Ureter (tissue), 1 donor: ENCODE measurements at places on chromosomes 4 and X. TPM values are rescaled to one million over a fixed set of nuclear protein-coding genes. Genes with fewer than 3 reads are reported as not detected.

PIGA gene
- total RNA-seq = 25.5 TPM

GRCh38 chr4:86357608-86358007, 2.2 kb downstream of the MAPK10 start:
- DNase-seq = no peak

- DNase-seq = no peak
Measured at GRCh38 chr4:158823461-158823873, 54.6 kb downstream of the FNIP2 start.

DNA sequence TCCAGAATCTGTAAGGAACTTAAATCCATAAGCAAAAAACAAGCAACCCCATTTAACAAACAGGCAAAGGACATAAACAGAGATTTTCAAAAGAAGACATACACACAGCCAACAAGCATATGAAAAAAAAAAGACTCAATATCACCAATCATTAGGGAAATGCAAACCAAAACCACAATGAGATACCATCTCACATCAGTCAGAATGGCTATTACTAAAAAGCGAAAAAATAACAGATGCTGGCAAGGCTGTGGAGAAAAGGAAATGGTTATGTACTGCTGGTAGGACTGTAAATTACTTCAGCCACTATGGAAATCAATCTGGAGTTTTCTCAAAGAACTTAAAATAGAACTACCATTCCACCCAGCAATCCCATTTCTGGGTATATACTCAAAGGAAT, 156.8 kb upstream of the RADX start:
- DNase-seq = no peak

DNA sequence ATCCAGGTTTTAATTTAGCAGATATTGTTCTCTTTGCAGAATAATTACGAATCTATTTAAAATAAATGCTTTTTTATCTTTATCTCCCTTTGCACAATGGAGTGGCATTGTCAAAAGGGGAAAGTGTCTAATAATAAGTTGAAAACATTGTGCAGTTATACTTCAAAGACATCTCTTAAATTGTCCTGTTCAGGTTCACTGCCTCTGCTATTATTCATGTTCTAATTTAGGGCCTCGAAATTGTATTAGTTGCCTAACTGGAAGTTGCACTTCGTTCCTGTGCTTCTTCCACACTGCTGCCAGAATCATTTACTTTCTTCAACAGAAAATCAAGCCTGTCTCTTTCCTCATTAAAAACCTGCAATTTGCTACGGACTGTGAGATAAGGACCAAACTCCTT, 150.5 kb upstream of the SPRY1 start:
- no peak for DNase-seq

CPE gene
- total RNA-seq = 70.4 TPM

DNA sequence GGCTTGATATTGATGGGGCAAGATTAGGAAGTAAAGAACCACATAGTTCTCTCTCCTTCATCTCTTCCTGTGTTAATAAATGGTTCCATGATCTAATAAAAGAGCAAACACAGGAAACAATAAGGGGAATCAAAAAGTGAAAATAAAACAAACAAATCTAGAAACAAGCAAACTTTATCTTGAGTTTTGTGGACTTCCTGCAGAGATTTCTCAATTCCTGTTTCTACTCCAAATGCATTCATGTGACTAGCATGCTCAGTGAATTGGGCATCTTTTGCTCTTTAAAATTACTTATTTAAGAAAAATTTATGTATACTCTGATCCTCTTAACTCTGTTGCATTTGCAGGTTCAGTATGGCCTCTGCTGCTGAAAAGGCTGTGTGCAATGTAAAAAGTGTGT, 682.0 kb downstream of the KCTD8 start:
- DNase-seq = no peak

HSD17B10 gene
- total RNA-seq = 92.0 TPM

- no peak for DNase-seq
Measured at GRCh38 chr4:111864066-111864465, 281.2 kb upstream of the FAM241A start.

ALB gene
- 11.9 TPM for total RNA-seq

KCTD8 gene
- total RNA-seq = 1.0 TPM

DNA sequence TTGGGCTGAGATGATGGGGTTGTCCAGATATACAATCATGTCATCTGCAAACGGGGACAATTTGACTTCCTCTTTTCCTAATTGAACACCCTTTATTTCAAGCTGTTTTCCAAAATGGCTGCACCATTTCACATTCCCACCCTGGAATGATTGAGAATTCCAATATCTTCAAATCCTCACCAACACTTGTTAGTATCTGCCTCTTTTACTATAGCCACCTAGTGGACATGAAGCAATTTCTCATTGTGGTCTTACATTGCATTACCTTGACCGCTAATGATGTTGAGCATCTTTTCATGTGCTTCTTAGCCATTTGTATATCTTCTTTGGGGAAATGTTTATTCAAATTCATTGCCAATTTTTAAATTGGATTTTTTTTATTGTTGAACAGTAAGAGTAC, 364.8 kb downstream of the SMARCA1 start:
- no peak for DNase-seq

- no peak for DNase-seq
Measured at GRCh38 chr4:83113429-83113786, 1.1 kb downstream of the PLAC8 start.

DNA sequence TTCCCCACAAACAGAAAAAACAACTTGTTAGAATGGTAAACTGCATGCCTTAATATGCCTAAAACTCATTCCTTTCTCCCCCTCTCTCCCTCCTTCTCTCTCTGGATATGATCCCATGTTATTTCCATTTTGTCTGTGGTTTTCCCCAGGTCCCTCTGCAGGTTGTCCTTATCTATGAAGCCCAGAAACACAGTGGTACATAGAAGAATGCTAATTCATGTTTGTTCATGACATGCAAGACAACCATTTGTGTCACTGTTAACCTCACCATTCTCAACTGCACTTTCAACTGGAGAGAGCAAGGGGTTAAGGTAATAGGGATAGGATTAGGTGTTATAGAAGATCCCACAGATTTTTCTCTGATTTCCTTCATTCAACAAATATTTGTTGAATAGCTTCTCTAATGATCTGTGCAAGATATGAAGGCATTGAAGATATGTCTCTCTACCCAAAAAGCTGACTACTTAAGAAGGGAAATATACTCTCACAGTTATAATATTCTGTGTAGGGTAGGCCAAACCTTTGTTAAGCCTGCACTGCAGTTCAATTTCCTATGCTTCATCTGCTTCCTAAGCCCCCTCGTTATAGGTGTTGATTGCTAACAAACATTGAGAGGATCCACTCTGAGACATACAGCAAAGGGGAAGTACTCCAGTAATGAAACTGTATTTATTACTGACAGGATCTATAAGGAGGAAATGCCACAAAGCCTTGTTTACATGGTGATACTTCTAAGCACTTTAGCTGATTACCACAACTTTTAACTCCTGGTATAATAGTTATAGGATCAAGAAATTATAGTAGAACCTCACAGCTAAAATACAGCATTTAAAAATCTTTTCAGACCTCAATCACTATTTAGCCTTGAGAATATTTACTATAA, 96.1 kb downstream of the FRYL start:
- no peak for DNase-seq

- DNase-seq = no peak
Measured at GRCh38 chrX:27889878-27890277, 82.1 kb downstream of the MAGEB10 start.

DNA sequence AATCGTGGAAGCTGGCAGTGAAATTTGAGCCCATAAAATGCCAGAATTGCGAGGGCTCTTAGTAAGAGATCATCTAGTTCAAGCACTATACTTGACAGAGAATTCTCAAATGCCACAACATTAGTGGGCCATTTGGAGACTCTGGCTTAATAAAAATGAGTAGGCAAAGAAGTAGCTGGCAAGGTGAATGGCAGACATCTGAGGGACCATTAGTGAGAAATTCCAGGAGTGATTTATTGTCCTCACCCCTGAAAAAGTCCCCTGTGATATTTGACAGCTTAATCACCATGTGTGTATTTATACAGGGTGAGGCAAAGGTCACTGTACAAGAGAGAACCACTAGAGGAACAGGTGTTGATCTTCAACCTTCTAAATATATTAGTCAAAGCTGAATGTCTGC, 207.5 kb downstream of the CHRDL1 start:
- DNase-seq = no peak

- DNase-seq = no peak
Measured at GRCh38 chr4:27429364-27429871, 568.8 kb downstream of the STIM2 start.

GRCh38 chr4:7810783-7811535, 128.7 kb downstream of the AFAP1 start:
- DNase-seq = no peak

RPL9 gene
- total RNA-seq = 1,753 TPM

DNA sequence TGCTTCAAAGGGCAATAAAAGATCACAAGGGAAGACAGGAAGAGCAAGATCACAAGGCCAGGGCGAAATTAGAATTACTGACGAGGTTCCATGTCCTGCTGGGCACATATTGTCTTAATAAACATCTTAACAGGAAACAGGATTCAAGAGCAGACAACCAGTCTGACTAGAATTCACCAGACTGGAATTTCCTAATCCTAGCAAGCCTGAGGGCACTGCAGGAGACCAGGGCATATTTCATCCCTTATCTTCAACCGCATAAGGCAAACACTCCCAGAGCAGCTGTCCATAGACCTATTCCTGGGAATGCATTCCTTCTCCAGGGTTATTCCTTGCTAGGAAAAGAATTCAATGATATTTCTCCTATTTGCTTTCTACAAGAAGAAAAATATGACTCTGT, 12.4 kb upstream of the TDO2 start:
- DNase-seq = no peak

DNA sequence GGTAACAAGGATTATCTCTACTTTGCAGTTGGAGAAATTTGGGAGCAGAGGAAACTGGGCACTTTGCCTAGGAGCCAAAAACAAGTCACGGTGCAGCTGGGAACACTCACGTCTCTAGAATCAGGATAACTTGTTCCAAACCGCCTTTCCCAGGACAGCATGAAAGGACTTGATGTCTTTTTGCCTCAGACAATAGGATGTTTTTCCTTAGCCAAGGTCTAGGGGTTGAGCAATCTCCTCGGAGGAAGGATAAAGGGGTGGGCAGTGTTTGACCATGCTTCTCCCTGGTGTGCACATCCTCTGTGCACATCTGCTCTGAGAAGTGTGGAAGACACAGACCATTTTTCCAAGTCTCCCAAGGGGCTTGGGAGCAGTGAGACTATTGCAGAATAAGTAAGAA, 1.7 kb upstream of the SPARCL1 start:
- DNase-seq = peak; percentile 78

DNA sequence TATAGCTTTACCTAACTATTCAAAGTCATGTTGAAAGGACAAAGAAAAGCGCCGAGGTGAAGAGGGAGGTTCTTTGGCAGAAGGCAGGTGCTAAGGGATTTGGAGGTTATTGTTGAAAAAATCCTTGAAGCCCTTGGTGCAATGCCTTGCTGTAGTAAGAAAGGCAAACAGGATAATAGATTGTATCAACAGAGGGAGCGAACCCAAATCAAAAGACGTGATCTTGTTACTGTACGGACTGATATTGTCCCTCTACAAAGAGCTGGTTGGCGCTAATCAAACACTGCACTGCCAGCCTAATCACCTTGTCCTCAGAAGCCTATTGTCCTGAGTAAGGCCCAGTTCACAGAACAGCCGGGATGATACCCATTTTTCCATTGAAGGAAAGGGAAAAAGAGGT, 182.9 kb downstream of the ZIC3 start:
- DNase-seq = no peak

DNA sequence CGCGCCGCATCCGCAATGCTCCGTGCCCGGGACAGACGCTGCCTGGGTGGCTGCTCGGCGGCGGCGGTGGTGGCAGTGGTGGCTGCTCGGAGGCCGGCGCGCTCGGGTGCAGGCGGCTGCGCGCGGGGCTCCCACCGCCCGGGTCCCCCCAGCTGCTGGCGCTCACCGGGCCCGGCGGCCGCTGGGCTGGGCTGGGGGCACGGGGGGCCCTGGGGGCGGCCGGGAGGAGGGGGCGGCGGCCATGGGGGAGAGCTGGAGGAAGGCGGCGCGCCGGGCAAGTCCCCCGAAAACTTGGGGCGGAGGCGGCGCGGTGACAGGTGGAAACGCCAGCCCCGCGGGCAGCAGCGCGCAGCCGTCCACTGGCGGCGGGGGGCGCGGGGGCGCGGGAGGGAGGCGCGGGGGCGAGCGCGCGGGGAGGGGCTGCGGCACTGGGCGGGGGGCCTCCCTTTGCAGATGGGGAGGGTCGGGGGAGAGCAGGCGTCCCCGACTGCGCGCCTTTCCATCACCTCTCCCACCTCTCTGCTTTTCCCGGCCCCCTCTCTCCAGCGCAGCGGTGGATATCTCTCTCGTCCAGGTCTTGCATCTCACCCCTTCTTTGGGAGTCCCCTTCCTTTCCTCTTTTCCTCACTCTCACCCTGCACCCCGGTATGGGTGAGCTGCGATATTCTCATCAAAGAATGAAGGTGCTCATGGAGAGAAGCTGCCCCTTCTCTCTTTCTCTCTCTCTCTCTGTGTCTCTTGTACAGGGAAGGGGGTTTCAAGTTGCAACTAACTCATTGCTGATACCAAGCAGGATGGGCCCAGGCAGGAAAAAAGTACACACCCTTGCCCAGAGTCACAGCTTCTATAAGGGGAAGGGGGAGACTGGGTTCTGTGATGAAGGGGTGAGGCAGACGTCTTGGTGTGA, 83.7 kb upstream of the DHRSX start:
- DNase-seq = no peak

DNA sequence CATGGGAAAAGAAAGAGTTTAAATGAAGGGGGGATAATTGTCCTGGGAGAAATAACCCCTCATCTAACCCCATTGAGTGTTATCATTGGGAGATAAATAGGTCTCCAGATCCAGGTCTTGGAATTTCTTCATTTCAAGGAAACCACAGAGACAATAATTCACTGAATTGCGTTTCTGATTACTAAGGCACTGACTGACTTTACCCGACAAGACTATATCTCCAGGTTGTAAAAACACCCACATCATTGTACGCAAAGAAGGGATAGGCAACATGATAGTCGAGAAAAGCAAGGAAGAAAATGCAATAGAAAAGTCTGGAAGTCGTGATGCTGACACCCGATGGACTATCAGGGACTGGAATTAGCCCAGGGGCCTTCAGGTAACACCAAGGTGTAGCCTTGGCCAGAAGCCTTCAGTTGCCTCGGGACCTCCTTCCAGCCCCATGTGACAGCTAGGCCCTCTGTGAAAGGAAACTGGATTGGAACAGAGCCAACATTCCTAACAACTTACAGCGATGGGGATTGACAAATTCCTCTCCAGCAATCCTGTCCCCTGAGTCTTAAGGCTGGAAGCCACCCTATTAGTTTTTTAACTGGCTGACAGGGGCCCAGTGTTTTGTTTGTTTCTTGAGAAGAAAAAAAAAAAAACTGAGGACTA, 46.5 kb upstream of the RAB9B start:
- DNase-seq = no peak

GRCh38 chr4:127049526-127049925, 583.2 kb upstream of the INTU start:
- no peak for DNase-seq

MAOB gene
- total RNA-seq = 28.2 TPM

GRCh38 chr4:43843501-43843900, 605.1 kb downstream of the KCTD8 start:
- no peak for DNase-seq

DNA sequence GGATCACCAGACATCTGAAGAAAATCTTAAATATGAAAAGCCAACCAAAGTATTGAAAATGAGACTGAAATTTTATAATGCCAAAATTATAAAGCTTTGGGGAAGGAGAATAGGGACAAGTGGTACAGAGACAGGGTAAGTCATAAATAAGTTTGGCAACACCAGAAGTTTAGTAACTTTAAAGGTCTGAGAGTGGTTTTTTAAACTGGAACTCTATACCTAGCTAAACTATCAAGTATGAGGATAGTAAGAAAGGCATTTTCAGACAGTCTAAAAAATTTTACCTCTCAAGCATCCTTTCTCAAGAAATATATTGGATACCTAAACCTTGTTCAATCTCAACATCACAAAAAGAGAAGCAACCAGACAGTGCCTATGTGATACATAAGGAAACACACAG, 92.4 kb downstream of the ANKRD17 start:
- DNase-seq = no peak
